ENCODE measurements at places on chromosomes 1 and 21.

DNA sequence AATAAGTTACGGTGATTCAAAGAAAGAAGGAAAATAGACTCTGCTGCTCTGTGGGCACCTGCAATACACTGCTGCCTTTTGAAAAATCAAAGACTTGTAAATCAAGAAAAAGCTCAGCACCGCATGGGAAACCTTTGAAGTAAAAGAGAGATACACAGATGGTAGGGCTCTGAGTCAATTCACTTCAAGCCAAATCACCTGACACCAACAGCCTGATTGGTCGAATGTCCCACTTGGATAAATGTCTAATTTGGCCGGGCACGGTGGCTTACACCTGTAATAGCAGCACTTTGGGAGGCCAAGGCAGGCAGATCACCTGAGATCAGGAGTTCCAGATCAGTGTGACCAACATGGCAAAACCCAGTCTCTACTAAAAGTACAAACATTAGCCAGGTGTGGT, 19.2 kb upstream of the RCAN3 start:
- peaks cover 4% of the 10 kb centered on the region for H3K4me1 ChIP-seq
- DNase-seq = no peak

DNA sequence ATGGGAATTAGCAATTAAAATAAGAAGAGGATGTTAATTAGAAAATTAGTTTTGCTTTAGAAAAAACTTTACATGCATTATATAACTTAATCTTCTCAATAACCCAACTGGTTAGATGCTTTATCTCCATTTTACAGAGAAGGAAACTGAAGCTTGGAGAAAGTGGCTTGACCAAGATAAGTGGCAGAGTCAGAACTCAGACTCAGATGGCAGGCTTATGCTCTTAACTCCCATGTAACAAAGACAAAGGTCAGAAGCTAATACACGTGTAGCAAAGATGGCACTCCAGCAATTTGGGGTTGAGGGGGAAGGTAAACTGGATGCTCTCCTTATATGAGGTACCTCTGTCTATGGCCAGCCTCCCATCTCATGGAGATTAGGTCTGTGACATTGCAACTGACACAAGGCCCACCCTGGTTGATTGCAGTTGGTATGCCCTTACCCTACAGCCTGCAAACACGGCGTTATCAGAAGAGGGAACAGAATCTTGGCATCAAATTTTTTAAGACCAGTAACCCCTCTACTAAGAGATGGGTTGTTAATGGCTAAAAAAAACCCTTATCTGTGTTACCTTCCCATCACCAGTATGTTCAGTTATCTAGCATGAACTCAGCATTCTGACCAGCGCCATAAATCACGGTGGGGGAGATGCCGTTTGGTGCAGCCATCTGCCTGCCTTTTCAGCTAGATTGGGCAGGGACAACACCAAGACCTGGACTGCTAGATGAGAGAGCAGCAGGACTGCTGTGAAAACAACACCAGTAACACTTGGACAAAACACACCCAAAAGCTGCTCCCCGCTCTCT, 97.0 kb downstream of the UBR4 start:
- no peaks in the 10 kb centered on the region for H3K4me1 ChIP-seq
- H3K4me3 ChIP-seq = no peak overlapping the region
- no peak for DNase-seq
- peaks cover 96% of the 10 kb centered on the region for H3K36me3 ChIP-seq
- H3K27me3 ChIP-seq = no peaks in the 10 kb centered on the region

- H3K36me3 ChIP-seq = peaks cover 62% of the 10 kb centered on the region
- DNase-seq = no peak
- H3K27me3 ChIP-seq = no peaks in the 10 kb centered on the region
- peak overlapping the region; percentile 100 for H3K4me3 ChIP-seq
- H3K27ac ChIP-seq = no peak overlapping the region
- H3K4me1 ChIP-seq = no peaks in the 10 kb centered on the region
Observed at GRCh38 chr1:93081716-93082115, 2.6 kb downstream of the MTF2 start.

DNA sequence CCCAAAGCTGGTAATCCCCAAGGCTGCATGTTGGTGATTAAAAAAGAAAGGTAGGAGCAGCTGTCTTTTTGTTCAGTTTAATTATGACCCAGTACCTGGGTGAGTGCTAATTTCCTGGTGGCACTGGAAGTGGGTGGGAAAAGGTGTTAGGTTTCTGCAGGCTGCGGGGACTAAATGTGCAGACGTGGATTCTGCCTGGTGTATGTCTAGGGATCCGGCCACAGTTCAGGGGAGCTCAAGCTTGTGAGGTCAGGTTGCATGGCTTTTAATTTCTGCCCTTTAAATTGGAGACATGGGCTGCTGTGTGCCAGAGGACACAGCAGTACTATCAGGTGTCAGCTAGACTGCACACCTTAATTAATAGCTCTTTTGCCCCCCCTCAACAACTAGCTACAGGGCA, 20.3 kb upstream of the TBX19 start:
- no peak for DNase-seq
- H3K4me3 ChIP-seq = no peak overlapping the region

GRCh38 chr1:113074237-113074636, 1.2 kb downstream of the LRIG2 start:
- H3K27ac ChIP-seq = no peak overlapping the region
- no peaks in the 10 kb centered on the region for H3K27me3 ChIP-seq
- H3K4me3 ChIP-seq = peak overlapping the region; percentile 93
- no peak for DNase-seq
- H3K4me1 ChIP-seq = peaks cover 4% of the 10 kb centered on the region
- H3K36me3 ChIP-seq = peaks cover 21% of the 10 kb centered on the region

GRCh38 chr1:153567621-153568366, 2.1 kb upstream of the S100A2 start:
- peak; percentile 53 for DNase-seq
- no peaks in the 10 kb centered on the region for H3K27me3 ChIP-seq
- no peak overlapping the region for H3K4me3 ChIP-seq
- H3K4me1 ChIP-seq = peaks cover 7% of the 10 kb centered on the region
